BJ (cell line): ENCODE measurements at places on chromosomes 5 and 9. TPM values are rescaled to one million over a fixed set of nuclear protein-coding genes. Genes with fewer than 3 reads are reported as not detected.

DNA sequence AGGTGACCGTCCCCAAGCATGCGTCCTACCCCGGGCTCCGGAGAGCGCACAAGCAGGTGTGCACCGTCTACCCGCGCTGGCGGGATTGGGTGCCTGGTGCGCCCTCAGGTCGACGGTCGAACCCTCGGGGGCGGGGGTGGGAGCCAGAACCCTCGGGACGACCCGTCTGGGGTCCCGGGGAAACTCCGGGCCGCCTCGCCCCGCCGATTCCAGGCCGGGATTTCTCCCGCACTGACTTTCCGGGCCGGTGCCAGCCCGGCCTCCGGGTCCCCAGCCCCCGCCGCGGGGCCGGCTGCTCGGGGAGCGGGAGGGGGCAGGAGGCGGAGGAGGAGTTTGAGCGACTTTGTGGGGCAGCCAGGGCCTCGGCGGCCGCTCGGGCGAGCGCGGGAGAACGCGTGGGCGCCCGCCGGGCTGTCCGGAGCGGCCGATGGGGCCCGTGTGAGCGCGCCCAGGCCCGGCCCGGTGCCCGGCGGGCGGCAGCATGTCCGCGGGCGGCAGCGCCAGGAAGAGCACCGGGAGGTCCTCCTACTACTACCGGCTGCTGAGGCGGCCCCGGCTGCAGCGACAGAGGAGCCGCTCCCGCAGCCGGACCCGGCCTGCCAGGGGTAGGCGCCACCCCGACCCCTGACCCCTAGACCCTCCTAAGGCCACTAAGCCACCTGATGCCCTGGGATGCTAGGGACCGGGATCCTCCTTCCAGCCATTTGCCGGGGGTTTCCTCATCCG, at the start of gene DAB2IP:
Gene DAB2IP, plus strand, starts transcription at position 340 of the 726 bp plus-strand sequence. Its CDS starts 142 bp downstream, at position 482.
- DNase-seq: no peak

DNA sequence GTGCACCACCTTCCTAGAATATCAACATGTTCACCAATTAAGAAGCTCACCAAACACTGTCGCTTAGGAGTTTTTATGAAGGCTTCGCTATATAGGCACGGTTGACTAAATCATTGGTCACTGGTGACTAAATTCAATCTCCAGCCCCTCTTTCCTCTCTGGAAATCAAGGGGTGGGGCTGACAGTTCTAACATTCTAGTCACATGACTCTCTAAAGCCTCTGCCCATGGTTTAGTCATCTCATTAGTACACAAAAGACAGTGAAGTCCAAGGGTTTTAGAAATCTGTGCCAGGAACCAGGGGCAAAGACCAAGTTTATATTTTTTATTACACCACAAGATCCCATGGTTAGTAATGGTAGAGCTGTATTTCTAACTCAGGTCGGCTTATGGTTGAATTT, 243.2 kb downstream of the ELAVL2 start:
- DNase-seq: no peak

DNA sequence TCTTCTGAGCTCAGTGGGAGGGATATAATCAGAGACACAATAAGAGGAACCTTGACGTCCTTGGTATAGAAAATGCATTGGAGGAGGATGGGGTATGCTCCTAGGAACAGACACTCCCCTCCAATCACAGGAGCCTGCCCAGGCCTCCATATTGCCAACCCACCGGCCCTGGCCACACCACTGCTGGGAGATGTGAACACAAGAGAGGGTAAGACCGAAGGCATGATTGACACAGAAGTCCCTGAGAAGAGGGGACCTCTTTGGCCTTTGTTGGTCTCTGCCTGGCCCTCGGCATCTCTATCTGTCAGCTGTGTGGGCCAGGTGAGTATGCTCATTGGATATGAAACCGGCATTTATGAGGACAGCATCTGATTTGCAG, 62.0 kb downstream of the CRB2 start:
- DNase-seq: no peak

- DNase-seq: no peak
These were observed 9.2 kb downstream of the CNTFR start for GRCh38 chr9:34580358-34580757.

GRCh38 chr9:87849144-87849758, 33.4 kb upstream of the SPATA31E1 start:
- no peak for DNase-seq

GRCh38 chr9:124296796-124297550, 39.2 kb downstream of the NEK6 start:
- no peak for DNase-seq

DNA sequence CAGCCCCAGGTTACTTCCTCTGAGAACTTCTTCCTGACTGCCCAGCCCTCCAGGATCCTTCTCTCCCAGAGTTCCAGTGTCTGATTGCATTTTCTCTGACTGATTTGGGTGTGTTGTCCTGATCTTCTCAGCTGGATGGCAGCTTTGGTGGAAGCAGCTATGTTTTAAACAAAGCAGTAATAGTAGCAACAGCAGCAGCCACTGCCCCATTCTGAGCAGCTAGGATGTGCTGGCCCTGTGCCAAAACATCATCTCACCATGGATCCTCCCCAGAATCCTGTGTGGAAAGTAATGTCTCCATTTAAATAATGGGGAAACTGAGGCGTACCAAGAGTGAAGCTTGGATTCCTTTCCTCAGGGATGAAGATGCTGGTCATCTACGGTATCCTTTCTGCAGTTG, 46.4 kb upstream of the PSD2 start:
- no peak for DNase-seq

DNA sequence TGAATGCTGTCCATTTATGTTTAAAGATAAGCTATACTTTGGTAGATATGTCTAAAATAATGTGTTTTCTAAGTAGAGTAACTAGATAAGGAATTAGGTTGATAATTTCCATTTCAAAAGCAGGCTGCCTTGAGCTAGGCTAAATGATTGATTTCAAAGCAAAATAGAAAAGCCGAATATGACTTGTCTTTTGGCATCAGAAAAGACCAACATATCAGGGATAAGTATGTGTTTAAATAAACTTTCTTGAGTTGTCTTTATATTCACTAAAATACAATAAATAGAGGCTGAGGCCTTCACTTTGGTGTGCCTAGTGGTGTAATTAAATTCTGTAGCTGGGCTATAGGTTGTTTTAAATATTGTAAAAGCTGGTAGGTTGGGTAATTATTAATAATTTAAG, 569.0 kb downstream of the TAF11L14 start:
- no peak for DNase-seq

DNA sequence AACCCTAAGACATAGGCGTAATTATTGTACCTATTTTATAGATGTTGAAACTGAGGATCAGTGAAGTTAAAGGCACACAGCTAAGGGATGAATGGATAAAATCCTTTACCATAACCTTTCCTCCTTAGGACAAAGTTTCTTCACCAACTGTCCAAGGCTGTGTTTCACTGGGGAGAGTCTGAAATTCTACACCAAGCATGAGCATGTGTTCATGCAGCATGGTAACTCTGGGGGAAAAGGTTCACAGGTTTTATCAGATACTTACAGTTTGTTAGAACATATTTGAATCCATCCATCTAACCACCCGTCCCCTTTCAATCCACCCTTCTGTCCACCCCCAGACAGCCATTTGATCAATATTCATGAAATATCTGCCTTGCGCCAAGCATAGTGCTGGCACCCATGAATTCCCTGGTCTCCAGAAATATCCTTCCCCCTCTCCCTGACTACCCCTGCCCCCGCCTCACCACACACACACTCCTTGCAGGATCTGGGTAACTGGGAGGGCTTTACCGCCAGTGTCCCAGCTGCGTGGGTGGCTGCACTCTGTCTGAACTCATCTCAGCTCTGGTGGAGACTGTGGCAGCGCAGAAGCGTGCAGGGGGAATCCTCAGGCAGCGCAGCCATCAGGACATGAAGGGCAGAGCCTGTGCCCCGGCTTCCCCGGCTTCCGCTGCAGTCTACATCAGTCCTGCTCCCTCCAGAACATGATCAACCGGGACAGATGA, 6.3 kb upstream of the KCNIP1 start:
- no peak for DNase-seq

- DNase-seq: no peak
These were observed at the start of gene PROP1 for GRCh38 chr5:177995691-177996595. Gene PROP1 (minus strand): TSS chr5:177996242. CDS start chr5:177995933, 309 bp downstream.

DNA sequence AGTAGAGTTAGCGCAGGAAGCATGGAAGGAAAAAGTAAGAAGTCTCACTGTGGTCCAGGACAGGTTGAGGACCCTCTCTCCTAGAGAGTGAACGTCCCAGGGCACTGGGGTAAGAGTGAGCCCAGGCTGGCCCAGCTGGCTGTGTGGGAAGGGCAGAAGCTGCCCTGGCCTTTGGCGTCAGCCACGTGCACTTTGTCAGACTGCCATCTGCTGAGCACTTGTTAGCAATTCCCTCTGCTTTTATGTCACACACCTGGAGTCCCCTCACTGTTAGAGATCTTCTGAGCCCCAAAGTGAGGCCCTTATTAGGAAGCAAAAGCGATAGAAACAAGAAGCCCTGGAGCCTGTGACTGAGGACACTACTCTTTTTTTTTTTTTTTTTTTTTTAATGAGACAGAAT, 79.1 kb downstream of the UGCG start:
- no peak for DNase-seq

DNA sequence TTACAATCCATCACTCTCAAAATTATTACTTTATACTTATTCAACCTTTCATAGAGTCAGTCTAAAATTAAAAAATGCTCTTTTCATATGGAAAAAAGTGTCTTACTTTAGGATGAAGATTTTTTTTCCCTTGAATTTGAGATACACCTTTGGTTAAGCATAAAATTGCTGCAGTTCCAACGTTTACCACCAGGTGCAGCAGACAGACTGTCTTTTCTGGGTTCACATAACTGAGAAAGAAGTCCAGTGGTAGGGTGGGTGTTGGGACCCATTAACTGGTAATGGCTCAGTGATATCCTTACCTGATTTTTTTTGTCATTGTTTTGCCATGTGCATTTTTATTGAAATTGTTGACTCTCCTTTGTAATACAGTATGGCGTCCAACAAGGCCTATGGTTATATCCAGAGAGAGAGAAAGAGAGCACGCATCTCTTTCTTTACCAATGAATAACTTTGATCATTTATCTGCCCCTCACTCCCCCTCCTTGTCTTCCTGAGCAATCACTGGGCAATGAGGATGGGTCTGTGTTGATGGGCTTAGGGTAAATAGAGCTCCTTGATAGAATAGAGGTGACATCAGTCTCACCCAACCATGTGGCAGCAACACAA, 98.4 kb downstream of the FBXL7 start:
- no peak for DNase-seq

SLC34A3 gene
- not detected in 2 replicates for polyA plus RNA-seq

PTGES gene
- polyA plus RNA-seq: 10.5 and 16.4 TPM in 2 replicates

CER1 gene
- polyA plus RNA-seq: not detected in 2 replicates
